T-helper 1 cell (primary cell): ENCODE measurements at places on chromosomes 12 and 14.
A peak's percentile ranks its signal among the peaks of the same experiment; 100 is the strongest.

DNA sequence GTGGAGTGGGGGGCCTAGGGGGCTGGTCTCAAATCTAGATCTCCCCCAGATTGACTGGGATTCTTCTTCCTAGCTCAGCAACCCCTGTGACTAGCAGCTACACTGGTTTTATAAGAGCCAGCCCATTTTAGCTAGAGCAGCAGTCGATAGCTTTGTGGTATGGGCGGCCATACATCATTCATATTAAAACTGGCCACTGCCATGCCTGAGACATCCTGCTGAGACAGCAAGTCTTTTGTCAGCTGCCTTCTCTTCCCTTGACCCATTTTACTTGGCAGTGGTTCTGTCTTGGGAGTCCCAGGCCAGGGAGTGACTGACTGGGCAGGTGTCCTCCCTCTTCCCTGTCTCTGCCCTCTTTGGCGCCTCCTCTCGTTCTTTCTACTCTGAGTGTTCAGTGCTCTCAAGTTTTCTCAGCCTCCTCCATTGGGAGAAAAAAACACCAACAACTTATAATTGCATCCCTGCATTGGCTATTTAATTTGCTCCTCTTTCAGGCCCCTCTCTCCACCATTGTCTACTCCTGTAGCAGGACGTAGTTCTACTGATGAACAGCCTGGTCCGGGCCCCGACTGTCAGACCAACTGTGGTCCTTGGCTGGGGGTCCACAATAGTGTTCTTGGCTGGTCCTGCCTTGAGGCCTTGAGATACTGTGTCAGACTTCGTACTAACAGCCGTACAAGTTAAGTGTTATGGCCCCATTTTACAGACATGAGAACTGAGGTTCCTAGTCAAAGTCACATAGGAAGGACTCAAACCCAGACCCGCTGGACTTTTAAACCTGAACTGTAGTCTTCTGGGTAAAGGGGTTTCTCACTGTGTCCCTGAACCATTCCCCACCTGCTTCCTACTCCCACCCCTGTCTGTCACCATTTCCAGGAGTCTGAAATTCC lies 18.3 kb upstream of the JDP2 start:
- DNase-seq: no peak

- DNase-seq: no peak
Measured at GRCh38 chr12:107029081-107029480, 42.1 kb upstream of the MTERF2 start.

DNA sequence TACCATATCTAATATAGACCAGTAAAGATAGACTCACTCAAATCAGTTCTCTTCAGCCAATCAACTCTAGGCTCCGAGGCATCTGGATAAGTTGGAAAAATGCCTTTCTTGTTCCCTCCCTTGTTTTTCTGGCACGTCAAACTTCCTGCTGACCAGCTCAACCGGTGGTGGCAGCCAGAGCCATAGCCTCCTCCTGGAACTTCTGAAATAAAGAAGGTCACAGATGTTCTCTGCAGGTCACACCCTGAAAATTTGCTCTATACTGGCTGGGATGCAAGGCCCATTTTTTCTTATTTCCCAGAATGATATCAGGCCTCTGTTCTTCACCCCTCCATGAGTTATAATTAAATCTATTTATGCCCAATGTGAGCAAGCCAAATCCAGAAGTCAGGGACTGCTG lies 81.9 kb downstream of the BMP4 start:
- DNase-seq: no peak

DNA sequence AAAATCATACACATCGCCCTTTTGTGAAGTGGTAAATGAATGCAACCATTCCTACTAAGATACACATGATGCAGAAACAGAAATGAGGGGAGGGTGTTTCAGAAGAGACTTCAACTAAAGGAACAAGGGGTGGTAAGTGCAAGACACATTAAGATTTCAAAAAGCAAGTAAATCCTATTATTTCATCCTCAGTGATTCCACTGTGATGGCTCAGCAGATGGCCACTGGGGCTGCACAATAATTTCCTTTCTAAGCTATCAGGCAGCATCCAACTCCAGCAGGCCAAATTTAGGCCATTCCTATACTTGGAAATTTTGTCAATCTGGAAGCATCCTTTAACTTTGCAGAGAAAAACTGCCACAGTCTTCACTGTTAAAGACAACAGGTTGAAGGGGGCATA lies 272.4 kb downstream of the NELL2 start:
- no peak for DNase-seq

DNA sequence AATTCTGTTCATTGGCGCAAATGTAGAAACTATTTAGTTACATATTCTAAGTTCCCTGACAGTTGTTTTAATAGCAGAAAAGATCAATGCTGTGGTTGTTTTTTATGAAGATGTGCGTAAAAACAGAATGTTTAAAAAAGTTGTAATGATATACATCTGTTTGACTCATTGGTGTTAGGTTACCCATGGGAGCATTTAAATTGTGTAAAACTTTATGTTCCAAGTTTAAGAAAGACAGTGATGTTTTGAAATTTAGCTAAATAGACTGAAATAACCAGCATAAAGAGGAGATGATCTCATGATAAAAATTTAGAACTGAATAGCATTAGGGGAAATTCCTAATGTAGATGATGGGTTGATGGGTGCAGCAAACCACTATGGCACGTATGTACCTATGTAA lies 3.6 kb downstream of the PELI2 start:
- no peak for DNase-seq

DNA sequence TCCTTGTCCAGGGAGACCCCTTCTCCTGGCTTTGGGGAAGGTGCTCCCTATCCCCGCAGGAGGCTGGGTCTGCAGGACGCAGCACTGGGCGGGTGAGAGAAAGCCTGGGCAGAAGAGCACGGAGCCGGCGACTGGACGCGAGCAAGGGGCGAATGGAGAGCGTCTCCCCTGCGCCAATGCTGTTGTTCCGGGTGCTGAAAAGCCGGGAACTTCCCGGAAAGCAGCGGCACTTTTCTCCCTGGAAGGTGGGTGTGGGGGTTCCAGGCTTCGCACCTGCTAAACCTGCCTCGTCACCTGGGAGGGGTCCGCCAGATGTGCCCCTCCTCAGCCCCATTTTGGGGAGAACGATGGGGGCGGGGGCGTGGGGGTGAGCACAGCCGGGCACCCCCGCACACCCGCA lies 417.1 kb upstream of the TMTC1 start:
- DNase-seq: no peak

GRCh38 chr12:70609203-70609602 lies 28.0 kb downstream of the PTPRB start:
- DNase-seq: no peak

- DNase-seq: no peak
Measured at GRCh38 chr14:20489093-20489994, 16.0 kb upstream of the RNASE10 start.

- DNase-seq: no peak
Measured at GRCh38 chr12:47947341-47947740, 16.1 kb upstream of the TMEM106C start.

DNA sequence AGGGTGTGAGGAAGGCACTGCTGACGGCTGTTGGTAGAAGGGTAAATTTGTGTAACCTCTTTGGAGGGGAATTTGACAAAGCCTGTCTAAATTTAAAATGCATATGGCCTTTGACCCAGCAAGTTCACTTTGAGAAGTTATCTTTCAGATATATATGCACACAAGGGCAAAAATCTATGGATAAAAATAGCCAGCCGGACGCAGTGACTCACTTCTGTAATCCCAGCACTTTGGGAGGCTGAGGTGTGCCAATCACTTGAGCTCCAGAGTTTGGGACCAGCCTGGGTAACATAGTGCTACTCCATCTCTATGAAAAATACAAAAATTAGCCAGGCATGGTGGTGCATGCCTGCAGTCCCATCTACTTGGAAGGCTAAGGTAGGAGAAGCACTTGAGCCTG lies 13.4 kb downstream of the UBC start:
- no peak for DNase-seq

DNA sequence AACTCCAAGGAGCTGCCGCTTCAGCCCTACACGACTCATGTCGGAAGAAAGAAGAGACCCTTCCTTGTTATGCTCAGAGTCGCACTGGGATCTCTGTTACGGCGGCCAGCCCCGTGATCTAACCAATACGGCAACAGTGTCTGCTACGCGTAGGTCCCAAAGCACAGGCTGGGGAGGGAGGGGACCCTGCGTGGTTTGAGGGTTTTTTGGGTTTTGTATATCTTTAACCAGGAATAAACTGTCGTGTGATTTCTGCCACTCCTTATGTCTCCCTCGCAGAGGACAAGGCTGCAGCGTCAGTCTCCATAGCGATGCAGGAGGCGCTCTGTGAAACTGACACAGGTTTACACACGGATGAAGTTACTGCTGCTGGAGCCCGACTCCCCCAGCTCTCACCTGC lies 60.0 kb upstream of the DIO3 start:
- no peak for DNase-seq

GRCh38 chr14:22386924-22387775 lies 201.9 kb downstream of the DAD1 start:
- DNase-seq: no peak

DNA sequence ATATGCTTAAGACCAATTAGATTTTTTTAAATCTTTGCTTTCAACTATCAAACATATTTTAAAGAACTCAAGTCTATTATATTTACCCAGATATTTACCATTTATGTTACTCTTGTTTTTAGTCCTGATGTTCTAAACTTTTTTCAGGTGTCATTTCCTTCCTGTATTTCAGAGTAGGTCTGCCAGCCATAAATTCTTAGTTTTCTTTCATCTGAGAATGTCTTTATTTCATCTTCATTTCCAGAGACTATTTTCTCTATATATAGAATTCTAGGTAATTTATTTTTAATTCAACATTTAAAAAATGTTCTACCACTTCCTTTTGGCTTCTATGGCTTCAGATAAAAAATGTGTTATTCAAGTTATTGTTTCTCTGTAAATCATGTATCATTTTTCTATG lies 218.2 kb upstream of the AMIGO2 start:
- no peak for DNase-seq

DNA sequence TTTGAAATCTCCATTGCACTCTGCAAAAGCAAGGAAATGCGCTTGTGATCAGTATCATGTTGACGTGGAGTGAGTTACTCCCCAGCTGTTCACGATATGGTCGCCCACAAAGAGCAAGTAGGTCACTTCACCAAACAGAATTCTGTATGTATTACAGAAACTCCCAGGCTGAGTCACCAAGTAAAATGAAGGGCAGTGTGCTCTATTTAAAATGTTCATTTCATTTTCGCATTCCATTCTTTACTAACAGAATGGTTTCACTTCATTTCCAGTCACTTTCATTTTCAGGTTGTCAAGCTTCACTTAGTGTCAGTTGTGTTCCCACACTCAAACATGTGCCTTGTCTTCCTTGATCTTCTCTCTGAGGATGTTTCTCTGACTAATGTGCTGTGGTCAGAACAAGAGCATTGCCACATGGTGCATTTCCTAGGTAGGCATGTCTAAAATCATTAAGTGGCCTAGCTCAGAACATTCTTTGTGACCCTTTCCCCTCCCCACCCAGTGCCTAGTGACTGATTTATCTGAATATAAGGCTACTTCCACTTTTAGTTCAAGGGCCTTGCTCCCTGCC lies 391.2 kb downstream of the RAD51B start:
- peak; percentile 14 for DNase-seq

DNA sequence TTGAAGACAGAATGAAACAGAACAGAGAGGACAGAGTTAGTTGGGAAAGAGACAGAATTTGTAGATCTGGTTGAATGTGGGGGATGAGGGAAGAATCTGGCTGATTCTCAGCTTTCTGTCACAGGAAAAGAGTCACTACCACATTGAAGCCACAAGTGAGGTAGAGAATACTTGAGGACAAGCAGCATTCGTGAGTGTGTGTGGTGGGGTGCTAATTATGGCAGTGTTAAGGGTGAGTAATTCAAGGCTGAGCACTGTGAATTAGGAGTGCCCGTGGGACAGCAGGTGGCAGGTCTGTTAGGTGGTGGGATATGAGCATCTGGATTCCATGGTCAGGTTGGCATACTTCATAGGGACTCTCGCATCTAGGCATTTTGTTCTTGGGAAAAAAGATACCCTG lies 347.4 kb upstream of the PRICKLE1 start:
- no peak for DNase-seq

DNA sequence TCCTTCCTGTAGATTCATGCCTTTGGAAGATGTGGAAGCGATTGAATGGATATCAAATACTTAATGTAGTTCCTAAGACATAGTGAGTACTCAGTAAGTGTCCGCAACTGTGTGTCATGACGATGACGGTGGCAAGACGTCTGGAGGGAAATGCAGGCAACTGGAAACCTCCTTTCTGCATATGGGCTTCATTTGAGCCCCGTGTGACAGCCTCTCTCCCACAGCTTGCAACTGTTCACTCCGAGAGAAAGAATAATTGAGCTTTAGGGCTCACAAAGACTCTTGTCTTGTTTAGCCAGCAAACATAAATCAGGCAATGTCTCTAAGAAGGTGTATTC lies 6.9 kb downstream of the CFAP251 start:
- DNase-seq: no peak

- DNase-seq: no peak
Measured at GRCh38 chr12:48822711-48823110, 4.4 kb downstream of the CACNB3 start.

DNA sequence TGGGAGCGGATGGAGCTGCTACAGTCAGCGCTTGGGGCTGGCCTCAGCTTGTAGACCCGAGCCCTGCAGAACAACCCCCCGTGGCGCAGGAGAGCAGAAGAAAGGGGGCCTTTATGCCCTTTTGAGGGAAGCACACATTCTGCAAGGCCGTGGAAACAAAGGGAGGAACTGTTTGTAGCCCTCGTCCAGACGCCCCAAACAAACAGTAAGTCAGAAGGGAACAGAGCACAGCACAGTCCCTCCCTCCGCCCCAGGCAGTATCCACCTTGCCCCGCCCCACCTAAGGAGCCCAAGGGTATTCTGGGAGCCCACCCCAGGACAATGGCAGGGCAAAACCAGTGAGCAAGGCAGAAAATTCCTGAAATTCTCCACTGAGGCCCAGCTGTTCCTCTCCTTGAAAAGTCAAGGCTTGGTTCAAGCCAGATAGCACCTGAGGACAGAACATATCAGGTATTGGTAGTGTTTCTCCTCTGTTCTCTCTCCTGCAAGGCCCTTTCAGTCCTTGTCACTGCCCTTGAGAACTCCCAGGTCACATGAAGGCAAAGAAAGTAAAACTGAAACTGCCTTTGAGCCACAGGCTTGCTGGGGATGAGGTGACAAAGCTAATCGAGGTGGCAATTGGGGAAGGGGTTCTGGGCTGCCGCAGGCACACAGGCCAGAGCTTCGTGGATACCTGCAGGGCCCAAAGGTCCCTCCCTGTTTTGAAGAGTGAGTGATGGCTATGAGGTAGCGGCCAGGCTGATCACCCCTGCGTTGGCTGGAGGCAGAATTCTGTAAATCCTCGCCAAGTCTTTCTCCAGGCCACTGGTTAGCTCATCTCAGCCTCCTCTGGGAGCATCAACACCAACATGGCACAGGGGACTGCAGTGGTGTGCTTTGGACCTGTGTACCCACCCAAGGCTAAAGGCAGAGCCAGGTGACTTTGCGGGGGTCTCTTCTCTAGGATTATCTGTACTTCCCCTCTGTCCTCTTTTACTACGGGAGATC lies 499 bp downstream of the DGLUCY start:
- DNase-seq: peak; percentile 41

- no peak for DNase-seq
Measured at GRCh38 chr14:21724090-21724973, 50.7 kb upstream of the OR4E1 start.

GRCh38 chr14:68735856-68736255 lies 57.0 kb downstream of the ZFP36L1 start:
- no peak for DNase-seq

GRCh38 chr14:36275741-36276140 lies 44.7 kb downstream of the MBIP start:
- DNase-seq: no peak
